ENCODE measurements at places on chromosomes 12 and 14.

GRCh38 chr12:27105746-27106536 lies 23.6 kb upstream of the C12orf71 start:
- no peak for DNase-seq

DNA sequence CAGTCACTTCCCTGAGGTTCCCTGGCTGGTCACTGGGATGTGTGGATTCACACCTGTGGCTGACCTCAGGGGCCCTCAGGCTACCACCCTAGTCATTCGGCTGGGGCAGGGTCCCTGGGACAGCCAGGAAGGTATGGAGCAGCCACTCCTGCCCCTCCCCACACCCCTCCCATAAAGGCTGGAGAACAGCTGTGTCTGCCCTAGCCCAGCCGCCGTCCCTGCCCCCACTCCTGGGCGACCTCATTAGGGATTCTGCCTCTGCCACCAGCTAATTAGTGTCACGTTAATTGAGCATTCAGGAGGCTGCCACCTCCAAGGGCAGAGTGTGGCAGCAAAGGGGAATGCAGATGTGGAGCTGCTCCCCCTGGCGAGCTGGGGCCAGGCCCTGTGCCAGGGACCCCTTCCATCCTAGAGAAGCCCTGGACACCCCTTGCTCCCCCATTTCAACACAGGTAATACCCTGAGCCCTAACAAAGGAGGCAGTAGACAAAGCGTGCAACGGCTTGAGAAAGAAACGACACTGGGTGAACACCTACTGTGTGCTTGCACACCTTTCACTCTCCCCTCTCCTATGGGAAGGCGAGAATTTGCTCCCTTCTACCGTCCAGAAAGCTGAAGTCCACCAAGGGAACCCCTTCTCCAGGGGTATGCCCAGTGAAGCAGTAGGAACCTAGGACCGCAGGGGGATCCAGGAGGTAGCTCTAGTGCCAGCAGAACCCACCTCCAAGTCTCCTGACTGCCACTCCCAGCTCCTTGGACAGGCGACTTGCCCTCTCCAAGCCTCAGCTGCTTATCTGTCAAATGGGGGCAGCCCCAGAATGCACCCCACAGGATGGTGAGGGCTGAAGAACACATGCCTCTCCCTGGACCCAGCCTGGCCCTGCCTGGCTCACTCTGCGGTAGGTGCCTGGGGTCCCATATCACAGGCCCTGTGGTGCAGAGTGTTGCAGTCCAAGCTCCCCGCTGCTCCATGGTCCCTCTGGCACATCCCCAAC lies 45.1 kb downstream of the FAM222A start:
- DNase-seq = no peak

DNA sequence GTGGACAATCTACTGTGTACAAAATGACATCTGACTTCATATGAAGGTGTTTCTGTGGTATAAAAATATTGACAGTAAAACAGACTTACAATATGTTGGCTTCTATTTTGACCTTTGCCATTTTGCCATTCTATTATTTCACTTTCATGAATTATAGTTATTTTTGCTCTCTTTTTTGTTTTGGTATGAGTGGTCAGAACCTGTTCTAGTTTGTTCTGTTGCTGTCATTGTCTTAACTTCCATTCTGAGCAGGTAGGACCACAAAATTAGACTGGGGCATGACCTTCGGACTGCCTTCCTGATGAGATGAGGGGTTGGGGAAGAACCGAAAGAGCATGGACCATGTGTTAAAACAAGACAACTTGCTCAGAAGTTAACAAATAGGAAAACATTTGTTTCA lies 36.5 kb upstream of the IFNG-AS1 start:
- DNase-seq = no peak

- no peak for DNase-seq
Measured at GRCh38 chr12:16392846-16393535, 45.5 kb downstream of the MGST1 start.

DNA sequence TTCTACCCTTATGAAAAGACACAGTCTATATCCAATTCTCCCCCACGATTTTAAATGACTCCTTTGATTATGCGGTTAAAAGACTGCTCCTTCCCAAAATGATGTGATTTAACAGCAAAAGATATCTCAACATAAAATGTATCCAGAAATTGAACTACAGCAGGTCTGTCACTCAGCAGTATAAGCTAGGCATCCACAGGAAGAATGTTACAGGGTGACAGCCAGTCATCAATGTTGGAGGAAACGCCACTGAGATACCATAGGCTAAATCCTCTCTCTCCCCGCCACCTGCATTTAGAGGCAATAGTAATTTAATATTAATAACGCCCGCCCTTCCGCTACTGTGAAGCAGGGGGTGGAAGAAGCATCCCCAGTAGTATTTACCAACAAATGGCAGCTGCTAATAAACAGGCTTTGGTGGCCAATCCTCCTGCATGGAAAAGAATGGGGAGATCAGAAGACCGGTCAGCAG lies 613 bp downstream of the RECQL start:
- no peak for DNase-seq

- DNase-seq = no peak
Measured at GRCh38 chr14:54650331-54650958, 83.5 kb downstream of the SAMD4A start.

DNA sequence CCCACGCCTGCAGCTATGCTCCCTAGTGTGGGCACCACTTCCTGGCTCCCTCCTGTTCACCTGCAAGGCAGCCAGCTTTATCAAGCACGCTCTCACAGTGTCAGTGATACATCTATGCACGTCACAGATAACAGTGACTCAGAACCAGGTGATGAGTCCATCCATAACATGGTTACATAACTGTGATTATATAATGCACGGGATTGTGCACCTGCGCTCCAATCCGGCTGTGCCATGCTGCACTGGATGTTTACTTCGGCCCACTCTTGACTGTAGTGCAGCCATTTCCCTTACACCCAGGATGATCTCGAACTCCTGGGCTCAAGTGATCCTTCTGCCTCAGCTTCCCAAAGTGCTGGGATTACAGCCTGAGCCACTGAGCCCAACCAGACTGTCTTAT lies 38.4 kb upstream of the CEP83 start:
- DNase-seq = no peak

- no peak for DNase-seq
Measured at GRCh38 chr12:130427381-130427887, 89.7 kb downstream of the PIWIL1 start.

DNA sequence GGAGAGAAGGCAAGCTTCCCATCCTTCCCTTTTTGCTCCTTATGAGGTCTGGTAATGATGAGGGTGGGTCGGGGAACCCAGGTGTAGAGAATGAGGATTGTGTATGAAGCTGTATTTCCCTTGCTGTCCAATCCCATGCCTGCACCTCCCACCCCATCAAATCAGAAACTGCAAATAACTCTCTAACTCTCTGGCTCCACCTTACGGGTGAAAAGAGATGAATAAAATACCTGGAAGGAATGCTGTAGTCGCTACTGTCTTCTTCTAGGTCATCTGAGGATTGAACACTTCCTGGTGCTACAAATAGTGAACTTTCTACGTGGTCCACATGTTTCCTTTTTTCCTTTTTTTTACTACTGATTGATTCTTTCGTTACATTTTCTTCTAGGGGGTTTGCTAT lies 38.9 kb upstream of the DICER1 start:
- no peak for DNase-seq

DNA sequence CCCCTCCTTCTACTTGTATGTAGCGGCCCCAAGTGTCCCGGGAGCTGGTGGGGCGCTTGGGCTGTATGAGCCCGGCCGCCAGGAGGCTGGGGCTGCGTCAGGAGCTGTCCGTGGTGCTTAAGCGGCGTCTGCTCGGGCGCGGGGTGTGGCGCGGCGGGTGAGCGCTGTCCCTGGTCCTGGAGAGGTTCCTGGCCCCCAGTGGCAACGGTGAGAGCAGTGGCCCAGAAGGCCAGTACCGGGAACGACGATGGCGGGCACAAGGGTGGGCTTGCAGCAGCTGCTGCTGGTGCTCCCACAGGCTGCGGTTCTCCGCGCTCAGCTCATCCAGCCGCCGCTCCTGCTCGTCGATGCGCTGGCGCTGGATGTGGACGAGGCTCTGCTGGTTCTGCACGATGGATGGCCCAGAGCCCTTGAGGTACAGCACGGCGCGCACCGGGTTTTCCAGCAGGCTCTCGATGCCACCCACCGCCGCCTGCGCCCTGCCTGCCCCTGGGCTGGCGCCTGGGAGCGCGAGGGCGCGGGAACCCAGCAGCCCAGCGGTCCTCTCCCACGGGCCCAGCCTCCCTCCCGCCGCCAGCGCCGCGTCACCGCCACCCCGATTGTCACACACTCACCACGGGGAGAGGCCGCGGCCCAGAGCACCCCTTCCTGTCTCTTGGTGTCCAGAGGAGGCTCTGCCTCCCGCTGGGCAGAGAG lies 41.9 kb upstream of the FKBP4 start:
- peak; percentile 24 for DNase-seq

DNA sequence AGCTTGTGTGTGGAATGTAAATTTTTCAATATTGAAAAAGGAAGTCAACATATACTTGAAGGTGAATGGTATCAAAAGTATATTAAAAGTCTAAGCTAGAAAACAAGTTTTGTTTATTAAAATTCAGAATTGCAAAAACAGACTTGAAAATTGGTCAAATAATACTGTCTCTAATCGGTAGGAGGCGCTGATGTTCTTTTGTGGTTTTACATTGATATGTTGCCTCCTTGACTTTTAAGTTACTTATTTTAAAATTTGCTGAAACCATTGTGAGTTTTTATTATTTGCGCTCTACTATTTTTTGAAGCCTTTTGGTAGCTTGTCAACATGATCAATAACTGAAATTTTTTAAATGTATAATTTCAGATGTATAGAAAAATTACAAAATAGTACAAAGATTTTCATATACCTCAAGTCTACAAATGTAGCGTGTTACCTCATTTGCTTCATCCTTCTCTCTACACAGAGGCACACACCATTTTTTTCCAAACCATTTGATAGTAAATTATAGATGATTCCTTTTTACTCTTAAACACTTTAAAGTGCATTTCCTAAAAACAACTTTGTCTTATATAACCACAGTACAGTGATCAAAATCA lies 6.9 kb downstream of the RTRAF start:
- peak; percentile 59 for DNase-seq

GRCh38 chr12:101616027-101616494 lies 21.3 kb downstream of the MYBPC1 start:
- DNase-seq = no peak

DNA sequence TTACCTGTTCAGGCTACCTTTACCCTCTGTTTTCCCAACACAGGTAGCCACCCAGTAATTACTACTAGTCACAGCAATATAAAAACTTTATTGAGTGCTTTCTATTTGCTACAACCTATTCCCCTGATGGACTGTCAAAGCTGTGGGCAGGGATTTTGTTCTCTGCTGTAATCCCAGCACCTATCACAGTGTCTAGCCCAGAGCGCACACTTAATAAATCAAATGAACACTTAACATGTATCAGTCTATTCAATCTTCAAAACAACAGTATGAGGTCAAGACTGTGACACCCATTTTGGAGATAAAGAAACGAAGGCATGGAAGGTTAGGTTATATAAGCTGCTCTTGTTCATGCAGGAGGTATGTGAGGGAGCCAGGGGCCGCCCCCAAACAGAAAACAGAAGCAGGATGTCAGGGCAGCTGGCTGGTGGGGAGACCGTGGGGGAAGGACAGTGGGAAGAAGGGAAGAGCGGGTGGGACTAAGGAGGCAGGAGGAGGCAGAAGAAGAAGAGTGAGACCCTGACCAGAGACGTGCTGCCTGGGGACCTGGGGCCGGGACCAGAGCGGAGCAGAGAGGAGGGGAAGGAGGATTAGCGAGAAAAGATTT lies 1.7 kb downstream of the TNFRSF1A start:
- DNase-seq = no peak

- no peak for DNase-seq
Measured at GRCh38 chr14:53401646-53402045, 248.5 kb upstream of the DDHD1 start.

DNA sequence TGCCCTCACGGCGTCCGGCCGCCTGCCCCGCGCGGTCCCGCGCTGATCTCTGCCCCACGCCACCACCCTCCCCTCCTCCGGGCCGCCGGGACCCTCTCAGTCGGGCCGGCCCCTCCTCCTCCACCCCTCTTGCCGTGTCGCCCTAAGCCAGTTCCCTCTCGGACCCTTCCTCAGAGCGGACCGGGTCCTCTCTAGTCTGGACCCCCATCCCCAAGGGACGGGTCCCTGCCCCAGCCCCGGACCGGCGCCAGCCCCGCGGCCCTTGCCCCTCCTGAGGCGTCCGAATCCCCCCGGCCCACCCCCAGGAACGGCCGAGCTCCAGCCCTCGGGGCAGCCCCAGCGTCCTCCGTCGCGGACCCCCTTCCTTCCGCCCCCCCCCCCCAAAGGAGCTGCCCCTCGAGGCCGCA lies 485 bp downstream of the PPP4R4 start:
- DNase-seq = no peak

GRCh38 chr14:63793376-63793775 lies 59.4 kb upstream of the SYNE2 start:
- no peak for DNase-seq

- DNase-seq = no peak
Measured at GRCh38 chr14:37515771-37516170, 79.3 kb downstream of the FOXA1 start.

GRCh38 chr12:71069311-71069710 lies 88.5 kb downstream of the TSPAN8 start:
- no peak for DNase-seq

- no peak for DNase-seq
Measured at GRCh38 chr12:104355630-104356029, 52.1 kb downstream of the EID3 start.

GRCh38 chr14:83342590-83342989 lies 1808.9 kb upstream of the SEL1L start:
- no peak for DNase-seq

DNA sequence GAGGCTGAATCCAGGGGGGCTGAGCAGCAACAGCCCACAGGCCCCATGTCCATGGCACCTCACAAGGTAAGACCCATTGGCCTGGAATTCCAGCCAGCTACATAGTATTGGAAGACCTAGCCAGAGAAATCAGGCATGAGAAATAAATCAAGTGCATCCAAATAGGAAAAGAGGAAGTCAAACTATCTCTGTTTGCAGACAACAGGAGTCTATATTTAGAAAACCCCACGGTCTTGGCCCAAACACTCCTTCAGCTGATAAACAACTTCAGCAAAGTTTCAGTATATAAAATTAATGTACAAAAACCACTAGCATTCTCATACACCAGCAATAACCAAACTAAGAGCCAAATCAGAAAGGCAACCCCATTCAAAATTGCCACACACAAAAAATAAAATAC lies 16.9 kb downstream of the PDE6H start:
- no peak for DNase-seq

GRCh38 chr14:50697659-50698290 lies 29.7 kb upstream of the SAV1 start:
- peak; percentile 39 for DNase-seq

DNA sequence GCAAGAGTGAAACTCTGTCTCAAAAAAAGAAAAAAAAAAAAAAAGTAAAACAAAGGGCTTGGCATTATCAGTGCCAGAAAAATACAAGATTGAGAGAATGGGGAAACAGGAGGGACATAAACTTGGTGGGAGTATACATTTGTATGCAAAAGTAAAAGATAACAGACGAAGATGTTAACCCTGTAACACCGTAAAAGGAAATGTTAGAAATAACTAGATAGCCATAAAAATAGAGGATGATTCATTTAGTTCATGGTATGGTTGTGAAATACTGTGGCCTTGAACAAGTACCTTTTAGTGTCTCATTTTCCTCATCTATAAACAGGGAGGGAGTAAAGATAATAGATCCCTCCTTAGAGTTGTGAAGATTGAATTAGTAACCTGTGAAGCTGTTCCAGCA lies 33.3 kb downstream of the ATP2A2 start:
- DNase-seq = no peak

- DNase-seq = no peak
Measured at GRCh38 chr14:73225496-73225895, 11.8 kb upstream of the PAPLN start.
